ENCODE measurements at places on chromosomes 3 and 15. TPM values are rescaled to one million over a fixed set of nuclear protein-coding genes. Genes with fewer than 3 reads are reported as not detected.

DNA sequence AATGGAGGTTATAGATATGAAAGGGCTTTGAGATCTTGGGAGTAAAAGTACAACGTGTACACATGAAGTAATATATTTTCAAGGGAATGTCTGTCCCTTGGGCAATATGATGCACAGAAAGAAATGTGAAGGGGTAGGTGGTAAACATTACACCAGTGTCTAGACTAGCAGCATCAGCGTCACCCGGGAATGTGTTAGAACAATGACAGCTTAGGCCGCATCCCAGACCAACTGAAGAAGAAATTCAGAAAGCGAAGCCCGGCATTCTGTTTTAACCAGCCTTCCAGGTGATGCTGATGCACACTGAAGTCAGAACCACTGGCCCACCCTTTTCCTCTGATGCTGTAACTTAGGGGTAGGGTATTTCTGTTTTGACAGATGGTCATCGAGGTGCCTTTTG lies 6.3 kb downstream of the INAFM2 start:
- no peak for DNase-seq

- DNase-seq: no peak
Measured at GRCh38 chr3:16907243-16907642, 22.5 kb downstream of the PLCL2 start.

GRCh38 chr3:25457671-25458419 lies 29.8 kb downstream of the RARB start:
- no peak for DNase-seq

DNA sequence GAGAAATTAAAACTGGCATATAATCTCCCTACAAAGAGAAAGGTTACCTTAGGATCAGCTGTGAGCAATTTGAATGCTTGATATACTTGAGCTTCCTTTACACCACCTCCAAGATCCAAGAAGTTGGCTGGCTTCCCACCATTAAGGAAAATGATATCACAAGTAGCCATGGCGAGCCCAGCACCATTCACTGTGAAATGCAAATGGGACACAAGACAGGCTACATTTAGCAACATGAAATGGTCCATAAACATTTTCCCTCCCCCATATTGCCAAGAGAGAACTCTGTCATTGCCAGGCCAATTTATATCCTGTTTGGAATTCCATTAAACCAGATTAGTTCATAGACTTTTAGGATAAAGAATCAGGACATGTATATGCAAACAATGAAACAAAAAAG lies 158.7 kb downstream of the SUCLG2 start:
- DNase-seq: no peak

DNA sequence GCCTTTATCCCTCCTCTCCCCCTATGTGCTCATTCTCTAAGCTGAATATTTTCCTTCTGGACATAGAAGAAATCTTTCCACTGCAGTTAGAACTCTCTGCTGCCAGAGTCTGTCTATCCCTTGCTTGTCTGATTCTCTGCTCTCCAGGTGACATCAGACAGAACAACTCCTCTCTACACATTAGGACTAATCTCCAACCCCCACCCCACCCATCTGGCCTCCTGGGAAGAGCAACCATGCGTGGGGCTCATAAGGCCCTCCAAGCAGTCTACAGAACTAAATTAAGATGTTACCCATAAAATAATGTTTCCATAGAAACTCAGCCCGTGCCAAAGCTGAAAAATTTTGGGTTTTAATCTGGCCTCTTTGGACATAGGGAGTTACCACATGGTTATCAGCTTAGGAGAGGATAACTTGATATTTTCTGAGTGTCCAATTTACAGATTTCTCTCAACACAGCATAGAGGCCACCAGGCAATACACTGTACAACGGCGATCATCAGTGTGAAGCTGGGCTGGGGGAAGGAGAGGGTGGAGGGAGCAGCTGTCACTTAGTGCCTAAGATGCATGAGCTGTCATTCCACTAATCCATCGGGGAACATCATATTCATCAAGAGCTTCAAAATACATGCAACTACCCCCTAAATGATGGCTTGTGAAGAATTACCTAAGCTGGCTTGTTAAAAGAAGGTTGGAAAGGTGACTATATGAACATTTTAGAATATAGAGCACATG lies 199.4 kb downstream of the CLSTN2 start:
- no peak for DNase-seq

DNA sequence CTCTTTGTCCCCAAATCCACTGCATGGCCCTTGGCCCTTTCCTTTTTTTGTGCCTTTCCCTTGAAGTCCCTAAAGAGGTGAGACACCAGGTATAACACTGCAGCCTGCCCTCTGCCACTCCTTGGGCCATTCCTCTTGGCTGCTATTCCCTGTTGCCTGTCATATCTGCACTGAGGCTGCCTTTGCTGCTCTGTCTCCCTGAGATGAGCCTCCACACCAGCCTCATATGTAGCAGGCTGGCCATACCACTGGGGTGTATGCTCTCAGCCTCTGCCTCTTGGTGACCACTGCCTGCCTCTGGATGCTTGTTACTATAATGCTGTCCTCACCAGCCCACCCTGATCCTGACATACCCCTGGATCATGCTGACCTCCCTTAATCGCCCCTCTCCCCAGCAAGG lies 252.0 kb downstream of the CLSTN2 start:
- no peak for DNase-seq

DNA sequence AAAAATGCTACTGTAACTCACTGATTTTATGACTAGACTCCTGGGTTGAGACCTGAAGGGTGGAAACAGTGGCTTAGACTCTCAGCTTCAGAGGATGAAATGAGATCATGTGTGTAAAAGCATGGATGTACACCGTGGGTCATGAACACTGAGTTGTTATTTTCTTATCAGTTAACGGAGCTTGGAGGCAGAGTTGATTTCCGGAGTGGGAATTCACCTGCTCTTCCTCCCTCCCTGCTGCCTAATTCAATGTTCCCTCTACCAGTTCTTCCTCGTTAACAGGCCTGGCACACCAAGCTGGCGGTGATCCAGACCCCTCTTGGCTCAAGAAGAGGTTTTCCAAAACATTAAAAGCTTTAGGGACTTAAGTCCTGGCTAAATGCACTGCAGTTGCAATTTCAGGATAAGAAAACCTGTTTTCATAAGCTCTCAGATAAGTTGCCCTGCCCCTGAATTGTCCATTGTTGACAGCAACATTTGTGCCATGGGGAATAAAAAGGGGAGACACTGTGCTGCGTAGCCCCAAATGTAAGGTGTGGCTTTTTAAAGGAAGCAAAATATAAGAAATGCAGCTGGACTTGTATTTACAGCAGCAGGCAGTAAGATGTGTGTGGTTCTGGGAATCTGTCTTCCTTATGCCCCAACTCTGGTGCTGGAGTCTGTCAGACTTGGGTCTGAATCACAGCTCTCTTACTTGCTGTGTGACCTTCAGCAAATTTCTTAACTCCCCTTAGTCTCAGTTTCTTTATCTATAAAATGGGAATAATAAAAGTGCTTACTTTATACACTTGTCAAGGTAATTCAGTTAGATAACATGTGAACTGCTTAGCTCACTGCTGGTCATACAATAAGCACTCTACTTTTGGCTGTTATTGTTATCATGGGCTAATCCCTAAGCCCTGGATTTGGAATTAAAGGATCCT lies 9.9 kb downstream of the PDIA5 start:
- DNase-seq: no peak

GRCh38 chr15:82537351-82537908 lies 2.8 kb downstream of the RPS17 start:
- no peak for DNase-seq

- DNase-seq: no peak
Measured at GRCh38 chr3:179660872-179661271, 8.0 kb downstream of the USP13 start.

GRCh38 chr3:106619-107018 lies 89.9 kb upstream of the CHL1 start:
- DNase-seq: no peak

DNA sequence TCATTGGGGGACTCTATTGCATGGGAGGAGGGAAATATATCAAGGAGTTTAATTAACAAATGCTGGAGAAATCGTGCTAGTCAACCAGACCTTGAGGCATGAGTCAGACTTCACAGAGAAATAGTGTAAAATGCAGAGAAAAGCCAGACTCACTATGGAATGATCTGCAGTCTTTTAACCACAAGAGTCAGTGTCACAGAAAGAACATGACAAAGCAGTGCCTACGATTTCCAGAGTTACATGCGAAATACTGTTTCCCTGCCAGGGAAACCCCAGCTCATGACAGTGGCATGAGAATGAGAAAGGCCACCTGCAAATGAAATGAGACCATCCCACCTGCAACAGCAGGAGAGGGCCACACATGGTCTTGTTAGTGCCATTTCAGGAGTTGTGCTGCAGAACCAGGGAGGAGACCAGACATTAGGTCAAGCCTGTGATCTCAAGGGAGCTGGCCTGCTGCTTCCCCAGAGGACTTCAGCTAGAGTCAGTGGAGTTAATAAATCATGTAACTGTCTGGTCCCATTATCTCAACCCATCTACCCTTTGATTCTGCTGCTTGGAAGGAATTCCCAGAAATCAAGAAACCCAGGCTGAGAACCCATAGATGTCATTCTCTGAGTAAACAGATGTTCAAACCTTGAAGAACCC lies 79.0 kb downstream of the ERC2 start:
- DNase-seq: no peak

DNA sequence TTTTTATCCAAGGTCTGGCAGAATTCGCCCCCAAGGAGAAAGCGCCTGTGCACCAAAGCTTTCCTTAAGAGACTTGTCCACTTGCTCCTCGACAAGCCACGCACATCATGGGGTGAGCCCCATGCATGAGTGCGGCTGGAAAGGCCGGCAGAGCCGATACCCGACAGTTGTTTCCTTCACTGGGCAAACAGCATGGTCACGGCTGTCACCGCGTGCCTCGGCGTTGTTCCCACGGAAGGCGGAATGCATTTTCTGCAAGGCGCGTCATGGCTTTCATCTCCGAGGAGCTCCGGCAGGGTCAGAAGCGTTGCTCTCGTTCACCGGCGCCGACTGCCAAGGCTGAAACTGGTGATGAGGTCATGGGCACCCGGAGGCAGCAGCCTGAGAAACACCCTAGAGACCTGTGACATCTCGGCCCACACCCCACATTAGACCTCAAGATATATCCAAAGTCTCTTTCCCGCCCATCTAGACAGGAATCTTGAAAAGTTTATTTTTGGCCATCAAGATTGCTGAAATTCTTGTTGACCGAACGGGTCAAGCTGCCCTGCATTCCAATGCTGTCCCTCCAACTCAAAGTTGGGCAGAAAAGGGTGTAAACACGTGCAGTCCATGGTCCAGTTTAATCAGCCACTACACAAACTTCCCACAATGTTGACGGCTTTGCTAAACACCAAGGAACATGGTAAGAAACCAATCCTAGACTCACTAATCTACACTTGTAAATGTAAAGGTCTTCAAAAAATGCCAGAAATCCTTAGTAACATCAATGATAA lies 604 bp upstream of the TJP1 start:
- DNase-seq: no peak

DNA sequence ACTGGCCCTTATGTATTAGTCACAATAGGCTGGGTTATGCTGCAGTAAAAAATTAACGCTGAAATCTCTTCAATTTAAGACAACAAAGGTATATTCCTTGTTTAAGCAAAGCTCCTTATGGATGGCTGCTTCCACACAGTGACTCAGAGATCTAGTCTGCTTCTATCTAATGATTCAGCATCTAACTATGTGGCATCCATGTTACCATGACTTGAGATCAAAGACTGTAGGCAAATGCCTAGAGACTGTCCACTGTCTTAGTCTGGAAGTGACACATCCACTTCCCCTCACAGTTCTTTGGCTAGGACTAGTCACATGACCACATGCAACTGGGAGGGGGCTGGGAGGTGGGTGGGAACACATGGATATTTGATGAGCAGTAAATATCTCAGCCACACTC lies 61.3 kb upstream of the PSMD6 start:
- DNase-seq: no peak

DNA sequence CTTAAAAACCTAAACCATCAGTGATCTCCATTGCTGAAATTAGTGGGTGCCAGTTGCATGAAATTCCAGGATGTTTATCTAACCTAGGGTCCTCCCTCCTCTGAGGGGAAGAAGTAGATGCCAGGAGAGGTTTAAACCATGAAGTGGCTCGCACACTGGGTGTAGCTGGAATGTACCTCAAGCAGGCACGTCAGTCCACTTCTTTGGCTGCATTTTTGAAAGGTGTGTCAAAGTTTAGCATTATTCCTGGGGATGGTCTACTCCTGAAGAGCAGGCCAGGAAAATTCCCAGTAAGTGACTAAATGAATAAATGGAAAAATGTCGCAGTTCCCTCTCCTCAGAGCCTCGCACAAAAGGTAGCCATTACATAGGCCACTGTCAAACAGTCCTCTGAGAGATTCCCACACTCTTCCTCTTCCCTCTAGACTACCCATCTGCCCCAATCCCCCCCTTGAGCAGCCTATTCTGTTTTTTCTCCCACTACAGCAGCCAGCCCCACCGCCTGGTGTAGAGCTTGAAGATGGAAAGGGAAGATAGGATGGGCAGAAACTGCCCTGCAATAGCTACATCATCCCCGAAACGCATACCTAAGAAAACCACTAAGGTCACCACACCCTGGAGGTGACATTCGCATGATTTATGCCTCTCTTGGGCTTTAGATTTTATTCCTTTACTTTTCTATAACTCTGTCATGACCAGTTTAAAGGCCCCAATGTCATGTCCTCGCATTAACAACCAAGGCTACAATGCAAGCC lies 655 bp upstream of the TMOD3 start:
- no peak for DNase-seq

GRCh38 chr15:48596415-48596814 lies 49.1 kb downstream of the FBN1 start:
- no peak for DNase-seq

GRCh38 chr3:74531491-74531890 lies 83.0 kb downstream of the CNTN3 start:
- DNase-seq: no peak

DNA sequence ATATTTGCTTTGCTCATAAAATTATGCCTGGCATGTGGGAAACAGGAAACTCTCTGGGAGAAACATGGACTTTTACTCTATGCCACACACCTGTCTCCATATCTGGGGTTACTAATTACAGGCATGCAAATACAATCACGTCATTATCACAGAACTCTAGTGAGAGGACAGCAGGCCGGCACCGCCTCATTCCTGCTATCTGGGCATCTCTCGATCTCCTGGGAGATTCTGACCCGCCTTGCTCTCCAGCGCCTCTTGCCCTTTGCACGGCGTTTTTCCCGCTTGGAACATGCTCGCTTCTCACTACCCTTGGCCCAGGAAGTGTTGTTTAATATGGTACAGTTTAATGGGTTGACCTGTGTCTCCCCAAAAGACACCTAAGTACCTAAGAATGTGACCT lies 45.4 kb upstream of the PARL start:
- no peak for DNase-seq

Gene MITF
- total RNA-seq: not detected

Gene TRPC1
- total RNA-seq: 3.1 TPM

Gene AP3B2
- total RNA-seq: 0.98 TPM

Gene TAGLN3
- 0.28 TPM for total RNA-seq

Gene GLDN
- not detected for total RNA-seq

Gene BFSP2
- total RNA-seq: not detected

Gene SPTSSB
- 0.11 TPM for total RNA-seq

Gene PCOLCE2
- not detected for total RNA-seq

Gene ALDH1A2
- not detected for total RNA-seq

Gene MME
- 0.69 TPM for total RNA-seq

Gene PPP1R14D
- total RNA-seq: not detected

Gene CXCR6
- total RNA-seq: 2.0 TPM

Gene CNTN4
- not detected for total RNA-seq

Data from CD4-positive, alpha-beta T cell (primary cell).